Right ventricle myocardium inferior (tissue), 1 donor: ENCODE measurements at places on chromosomes 7 and 10.
A peak's percentile ranks its signal among the peaks of the same experiment; 100 is the strongest.

DNA sequence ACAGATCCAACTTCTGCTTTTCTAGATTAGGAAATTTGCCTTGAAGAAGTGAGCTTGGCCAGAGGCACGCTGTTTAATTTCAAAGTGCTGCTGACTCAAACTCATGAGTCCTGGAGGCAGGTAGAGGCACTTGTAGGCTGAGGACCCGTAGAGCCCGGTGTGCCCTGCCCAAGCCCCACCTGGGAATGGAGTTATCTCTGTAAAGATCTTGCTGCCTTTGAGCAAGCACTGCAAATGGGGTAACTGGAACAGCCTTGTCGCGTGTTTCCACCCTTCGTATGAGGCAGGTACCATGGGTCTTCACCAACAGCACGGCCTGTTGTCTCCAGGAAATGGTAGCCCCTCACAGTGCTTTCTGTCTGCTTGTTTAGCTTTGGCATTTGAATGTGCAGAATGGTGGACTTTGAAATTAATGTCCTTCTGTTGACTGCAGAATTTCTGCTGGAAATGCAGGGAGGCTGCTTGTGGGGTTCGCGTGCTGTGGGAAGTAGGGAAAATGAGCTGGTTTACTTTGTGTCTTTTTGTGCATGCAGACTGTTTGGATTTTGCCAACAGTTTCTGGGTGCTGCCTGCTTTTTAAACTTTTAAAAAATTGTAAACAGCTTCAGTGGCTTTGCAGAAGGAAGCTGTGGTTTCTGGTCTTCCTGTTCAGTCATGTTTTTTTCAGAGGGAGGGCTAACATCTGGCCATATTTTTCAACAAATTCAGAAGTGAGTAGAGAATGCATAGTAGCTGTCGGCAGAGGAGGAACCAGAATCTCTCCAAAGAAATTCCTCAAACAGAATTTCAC is 27.2 kb downstream of the CCM2 start:
- no peak for DNase-seq

- DNase-seq, result no peak
Measured at GRCh38 chr10:78902815-78903214, 166.0 kb upstream of the ZMIZ1 start.

GRCh38 chr7:154777489-154777888 is 225.4 kb downstream of the PAXIP1 start:
- no peak for DNase-seq

DNA sequence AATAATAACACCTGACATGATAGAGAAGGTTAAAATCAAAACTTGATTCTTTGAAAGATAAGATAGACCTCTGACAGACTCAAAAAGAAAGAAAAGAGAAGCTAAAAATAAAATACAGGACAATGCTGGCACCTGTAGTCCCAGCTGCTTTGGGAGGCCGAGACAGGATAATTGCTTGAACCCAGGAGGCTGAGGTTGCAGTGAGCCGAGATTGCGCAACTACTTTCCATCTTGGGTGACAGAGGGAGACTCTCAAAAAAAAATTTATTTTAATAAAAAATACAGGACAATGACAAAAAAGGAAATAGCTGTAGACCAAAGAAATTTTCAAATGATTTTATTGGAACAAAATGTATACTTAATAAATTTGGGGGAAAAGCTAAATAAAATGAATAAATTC is 263.2 kb downstream of the SDK1 start:
- no peak for DNase-seq

DNA sequence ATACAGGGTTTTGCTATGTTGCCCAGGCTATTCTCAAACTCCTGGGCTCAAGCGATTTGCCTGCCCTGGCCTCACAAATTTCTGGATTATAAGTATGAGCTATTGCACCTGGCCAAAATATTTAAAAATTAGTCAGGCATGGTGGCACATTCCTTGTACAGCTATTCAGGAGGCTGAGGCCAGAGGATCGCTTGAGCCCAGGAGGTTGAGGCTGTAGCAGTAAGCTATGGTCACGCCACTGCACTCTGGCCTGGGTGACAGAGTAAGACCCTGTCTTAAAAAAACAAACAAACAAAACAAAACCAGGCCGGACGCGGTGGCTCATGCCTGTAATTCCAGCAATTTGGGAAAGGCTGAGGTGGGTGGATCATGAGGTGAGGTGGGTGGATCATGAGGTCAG is 14.5 kb upstream of the SIRT1 start:
- no peak for DNase-seq

DNA sequence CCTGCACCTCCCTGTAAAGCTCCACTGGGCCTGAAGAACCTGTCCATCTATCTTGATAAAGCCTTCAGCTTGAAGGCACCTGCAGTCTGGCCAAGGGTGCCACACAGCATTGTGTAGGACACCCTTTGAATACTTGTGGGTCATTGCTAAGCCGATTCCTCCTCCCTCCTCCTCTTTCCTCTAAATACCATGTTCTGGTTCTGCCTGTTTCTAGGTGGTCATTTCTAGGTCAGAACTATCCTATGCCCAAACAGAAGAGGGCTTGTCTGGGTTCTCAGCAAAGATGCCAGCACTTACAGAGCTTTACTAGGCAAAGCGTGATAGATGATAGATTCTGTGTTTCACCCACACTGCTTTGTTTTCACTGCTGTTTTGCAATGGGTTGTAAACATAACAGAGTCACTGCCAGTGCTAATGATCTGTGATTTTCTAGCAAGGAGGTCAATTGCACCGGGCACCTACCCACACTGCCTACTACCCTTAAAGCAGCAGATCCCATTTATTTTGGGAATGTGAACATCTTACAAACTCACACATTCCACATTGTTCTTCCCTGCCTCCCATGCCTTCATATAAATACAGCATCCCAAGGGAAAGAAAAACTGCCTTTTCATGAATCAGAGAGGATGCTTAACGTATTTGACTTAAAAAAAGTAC is 279.1 kb upstream of the PITRM1 start:
- DNase-seq, result no peak

DNA sequence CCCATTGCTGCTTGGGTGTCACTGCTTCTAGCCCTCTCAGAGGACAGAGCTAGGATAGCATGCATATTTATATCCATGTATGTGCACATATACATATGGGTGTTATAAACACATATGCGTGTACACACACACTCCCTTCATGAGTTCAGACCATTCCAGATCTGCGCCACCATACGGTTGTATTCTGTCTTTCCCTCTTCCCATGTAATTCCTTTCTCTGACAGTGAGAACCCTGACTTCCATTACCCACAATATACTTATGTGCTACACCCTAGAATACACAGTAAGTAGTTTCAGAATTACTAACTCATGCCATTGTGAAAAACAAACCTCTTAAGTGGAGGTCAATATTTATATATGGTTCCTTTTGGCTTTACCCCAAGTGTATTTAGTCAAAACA is 116.6 kb upstream of the SAMD8 start:
- DNase-seq, result no peak

DNA sequence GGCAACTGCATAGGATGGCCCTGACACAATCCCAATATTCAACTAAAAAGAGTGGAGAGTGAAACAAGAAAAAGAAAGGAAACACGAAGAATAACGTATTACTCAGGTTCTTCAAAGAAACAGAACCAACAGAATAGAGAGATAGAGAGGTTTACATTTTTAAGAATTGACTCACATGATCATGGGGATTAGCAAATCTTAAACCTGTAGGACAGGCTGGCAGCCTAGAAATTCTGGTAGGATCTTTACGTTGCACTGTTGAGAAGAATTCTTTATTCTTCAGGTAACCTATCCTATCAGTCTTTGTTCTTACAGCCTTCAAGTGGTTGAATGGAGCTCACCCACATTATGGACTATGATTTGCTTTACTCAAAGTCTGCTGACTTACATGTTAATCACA is 103.9 kb downstream of the AASS start:
- DNase-seq, result no peak

DNA sequence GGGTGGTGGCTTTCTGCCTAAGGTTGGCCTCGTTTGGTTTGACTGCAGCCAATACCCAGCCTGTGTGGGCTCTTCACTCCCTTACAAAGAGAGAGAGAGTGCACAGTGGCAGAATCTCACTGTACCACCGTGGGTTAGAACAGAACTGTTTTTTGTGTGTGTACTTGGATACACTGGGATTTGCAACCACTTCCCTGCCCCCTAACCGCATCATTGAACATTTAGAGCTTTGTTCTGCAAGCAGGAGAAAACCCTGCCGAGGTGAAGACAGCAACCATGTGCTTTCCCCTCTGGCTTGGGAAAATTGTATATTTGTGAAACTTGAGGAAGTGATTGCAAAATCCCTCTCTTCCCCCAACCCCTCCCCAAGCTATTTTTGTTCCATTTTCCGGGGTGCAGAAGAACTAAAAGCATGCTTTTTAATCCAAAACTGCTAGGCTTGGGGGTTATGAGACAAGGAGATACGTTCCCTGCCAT is 201.2 kb downstream of the TCF7L2 start:
- no peak for DNase-seq

- DNase-seq, result no peak
Measured at GRCh38 chr7:99099499-99100077, 44.3 kb downstream of the SMURF1 start.

- no peak for DNase-seq
Measured at GRCh38 chr7:28595076-28595475, 182.8 kb downstream of the CREB5 start.

DNA sequence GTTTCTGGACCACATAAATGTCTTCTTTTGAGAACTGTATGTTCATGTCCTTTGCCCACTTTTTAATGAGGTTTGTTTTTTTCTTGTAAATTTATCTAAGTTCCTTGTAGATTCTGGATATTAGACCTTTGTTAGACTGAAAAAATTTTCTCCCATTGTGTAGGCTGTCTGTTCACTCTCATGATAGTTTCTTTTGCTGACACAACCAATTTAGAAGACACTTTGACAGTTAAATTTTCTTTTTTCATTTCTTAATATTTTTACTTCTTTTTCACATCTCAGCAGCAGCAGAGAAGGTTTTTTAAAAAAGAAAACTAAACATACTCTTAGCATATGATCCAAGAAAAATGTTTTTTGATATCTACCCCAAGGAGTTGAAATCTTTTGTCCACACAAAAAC is 61.8 kb downstream of the RNF32 start:
- no peak for DNase-seq

- DNase-seq, result no peak
Measured at GRCh38 chr10:36730316-36730715, 395.1 kb upstream of the ANKRD30A start.

- DNase-seq, result no peak
Measured at GRCh38 chr10:31656851-31657433, 271.7 kb downstream of the ARHGAP12 start.

- DNase-seq, result no peak
Measured at GRCh38 chr7:96521068-96521894, 188.4 kb downstream of the SEM1 start.

- DNase-seq, result no peak
Measured at GRCh38 chr7:100432053-100432452, 2.4 kb downstream of the MEPCE start.

DNA sequence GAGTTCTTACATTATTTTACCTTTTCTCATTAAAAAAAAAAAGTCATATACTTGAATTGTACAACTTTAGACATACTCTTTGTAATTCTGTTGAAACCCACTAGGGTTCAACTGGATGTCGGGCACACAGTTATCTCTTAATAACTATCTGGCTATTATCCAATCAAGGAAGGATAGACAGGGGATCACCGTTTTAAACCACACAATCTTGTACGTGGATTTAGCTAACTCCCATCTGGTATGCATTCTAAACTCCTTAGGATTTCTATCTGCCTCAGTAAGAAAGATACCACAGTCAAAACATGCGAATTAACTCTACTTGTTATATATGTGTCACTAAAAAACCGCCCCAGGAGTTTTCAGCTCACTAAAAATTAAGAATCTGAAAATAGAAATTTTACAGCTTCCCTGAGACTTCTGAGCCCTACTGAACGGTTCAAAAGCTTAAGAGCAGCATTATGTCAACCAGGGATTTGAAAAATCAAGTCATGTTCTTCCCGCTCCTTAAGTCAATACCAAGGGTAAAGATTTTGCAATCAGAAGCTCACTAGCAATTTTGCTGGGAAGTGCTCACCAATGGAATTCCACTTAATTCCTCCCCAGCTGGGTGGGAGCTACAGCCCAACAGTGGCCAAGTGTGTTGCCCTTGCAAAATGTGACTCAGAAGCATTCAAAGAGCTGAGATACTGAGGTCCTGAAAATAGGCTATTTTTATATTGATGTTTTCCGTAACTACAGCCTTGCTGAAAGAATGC is 267.0 kb downstream of the FRMD4A start:
- DNase-seq, result no peak

GRCh38 chr10:102651455-102652169 is 7.3 kb downstream of the TRIM8 start:
- DNase-seq, result peak; percentile 52
